ENCODE measurements at places on chromosomes 4 and X.

GRCh38 chr4:126715067-126715466, 917.7 kb upstream of the INTU start:
- DNase-seq, result no peak

DNA sequence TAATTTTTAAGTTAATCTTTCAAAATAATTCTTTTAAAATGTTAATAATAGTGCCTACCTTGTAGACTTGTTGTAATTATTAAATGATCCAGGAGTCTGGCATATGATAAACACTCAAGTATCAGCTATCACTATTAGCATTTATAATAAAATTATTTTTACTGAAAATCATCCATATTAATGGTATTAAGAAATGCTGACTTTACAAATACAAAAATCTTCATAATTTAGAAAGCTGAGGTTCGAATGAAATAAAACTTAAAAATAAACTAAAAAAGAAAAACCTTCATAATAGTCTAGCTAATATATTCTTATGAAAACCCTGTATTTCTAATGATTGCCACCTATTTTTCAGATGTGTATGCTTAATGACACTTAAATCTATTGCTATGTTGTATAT, 5.2 kb downstream of the MGARP start:
- no peak for DNase-seq

DNA sequence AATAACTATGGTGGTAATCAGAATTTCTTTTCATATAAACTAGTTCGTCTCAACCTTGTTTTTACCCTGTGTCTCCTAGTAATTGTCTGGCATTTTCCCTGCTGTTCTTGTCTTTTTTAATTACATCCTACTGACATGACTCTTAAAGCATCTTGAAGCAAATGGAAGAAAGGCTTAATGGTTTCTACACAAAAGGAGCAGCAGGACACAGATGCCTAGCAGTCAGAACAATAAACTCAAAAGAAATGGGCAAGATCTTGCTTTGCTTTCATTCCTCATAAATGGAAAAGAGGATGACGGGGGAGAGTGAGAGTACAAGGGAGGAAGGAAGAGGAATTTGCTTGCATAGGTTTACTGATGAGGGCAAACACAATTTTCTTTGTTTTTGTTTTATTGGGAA, 293.2 kb upstream of the EMCN start:
- DNase-seq, result no peak

DNA sequence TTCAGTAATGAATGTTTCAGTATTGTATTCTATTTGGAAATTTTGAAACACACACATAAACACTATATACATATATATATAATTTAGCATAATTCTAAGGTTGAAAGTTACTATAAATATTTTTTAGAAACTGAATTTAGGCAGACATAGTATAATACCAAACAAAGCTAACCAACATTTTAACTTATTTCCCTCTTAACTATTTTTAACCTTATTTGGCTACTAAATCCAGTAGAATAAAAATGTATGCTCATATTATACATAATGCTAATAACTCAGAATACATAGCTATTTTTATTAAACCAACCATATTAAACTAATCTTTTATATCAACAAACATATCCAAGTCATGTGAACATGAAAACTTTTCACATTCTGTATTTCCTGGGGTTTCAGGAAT, 563.6 kb downstream of the ADGRL3 start:
- DNase-seq, result no peak

GRCh38 chr4:58809948-58810347, 1699.8 kb upstream of the IGFBP7 start:
- DNase-seq, result no peak

DNA sequence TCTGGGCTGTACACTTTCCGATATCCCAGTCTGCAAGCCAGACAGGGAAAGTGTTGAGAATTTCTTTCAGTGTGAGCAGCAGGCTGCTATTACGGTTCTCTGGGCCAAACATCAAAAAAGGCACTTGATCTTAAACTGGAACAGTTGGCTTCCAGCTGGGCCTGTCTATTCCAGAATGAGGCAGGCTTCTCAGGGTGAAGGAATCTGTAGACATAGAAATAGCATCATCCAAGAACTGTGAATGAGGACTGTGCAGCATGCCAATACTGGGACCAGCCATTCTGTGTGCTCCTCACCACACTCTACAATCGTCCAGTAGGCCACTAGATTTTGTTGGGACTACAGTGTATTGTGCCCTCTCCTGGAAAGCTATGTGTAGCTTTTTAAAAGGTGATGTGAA, 31.1 kb downstream of the ART3 start:
- DNase-seq, result no peak

- no peak for DNase-seq
Measured at GRCh38 chr4:742096-742741, 36.6 kb downstream of the PCGF3 start.

DNA sequence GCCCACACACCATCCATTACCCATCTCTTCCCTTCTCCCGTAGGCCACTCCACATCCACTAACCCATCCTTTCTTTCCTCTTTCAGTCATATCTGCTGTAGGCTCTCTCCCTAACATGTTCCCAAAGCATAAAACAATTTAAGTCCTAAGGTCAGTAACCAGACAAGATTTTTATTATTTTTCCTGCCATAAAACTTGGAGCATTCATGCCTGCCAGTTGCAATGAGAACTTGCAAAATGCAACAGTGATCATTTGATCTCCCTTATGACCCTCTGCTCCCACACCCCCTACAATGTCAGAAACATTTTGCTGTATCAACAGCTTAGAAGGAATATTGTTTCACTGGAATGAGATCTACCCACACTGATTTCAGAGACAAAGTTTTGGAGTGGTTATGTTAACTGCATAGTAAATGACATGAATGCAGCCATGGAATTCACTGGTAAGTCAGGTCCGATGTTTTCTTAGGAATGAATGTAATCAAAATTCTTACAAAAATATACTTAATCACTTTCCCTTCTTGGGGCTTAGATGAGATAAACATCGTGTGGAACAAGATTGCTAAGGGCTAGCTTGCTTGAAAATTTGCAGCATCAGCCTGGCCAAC, 5.7 kb downstream of the NIPAL1 start:
- no peak for DNase-seq

DNA sequence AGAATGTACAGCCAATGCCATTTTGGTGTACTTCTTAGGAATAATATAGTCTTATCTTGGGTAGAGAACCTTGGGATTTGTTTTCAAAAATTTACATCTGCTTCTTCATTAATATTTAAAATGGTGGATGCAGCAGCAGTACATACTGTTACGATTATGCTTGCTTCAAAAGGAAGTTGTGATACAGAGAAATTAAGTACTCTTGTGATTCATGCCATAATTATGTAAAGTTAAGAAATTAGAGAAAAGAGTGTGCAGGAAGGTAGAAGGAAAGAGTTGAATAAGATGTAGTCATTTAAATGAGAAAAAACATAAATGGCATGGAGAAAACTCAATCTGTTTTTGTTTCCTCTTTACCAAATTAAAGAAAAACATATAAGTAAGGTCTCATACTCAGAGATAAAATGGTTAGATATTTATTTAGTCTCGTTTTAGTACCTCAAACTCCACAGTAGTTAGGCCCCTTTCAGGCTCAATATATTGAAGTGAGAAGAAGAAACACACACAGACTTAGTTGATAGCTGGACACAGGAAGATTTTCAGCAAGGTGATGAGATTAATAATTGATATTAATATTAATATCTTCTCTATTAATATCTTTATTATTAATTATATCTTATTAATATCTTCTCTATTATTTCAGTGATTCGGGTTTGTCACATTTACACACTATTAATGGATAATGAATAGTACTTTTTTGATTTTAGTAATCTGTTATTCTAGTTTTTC, 70.1 kb upstream of the HPGD start:
- DNase-seq, result no peak

DNA sequence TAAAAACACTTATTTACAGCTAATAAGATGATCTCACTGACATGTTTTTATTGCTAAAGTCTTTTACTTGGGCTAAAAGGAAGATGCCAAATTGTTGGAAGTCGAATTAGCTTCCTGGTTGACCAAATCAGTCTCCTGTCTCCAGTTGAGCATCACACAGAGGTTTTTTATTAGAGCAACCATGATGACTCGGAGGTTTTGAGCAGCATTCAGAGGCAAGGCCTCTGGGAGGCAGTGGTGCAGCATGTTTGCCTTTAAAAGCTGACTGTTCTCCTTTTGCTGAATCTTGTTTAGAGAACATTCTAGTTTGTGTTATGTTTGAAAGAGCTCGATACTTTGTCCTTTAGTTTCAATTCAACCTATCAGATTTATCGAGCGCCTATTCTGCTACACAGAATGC, 2.1 kb downstream of the UCHL1 start:
- DNase-seq, result peak; percentile 1

DNA sequence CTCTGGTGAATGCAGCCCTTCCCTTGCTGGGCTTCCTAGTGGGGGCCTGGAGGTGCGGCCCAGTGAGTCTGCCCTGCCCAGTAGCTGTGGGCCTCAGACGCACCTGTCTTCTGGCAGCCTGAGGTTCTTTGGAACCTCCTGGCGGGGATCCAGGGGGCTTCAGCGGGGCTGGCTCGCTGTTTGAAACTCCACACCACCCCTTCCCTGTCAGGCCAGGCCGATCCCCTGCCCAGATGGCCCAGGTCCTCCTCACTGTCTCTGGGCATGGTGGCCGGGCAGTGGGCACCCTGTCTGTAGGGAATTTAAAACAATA, 10.7 kb upstream of the NKX1-1 start:
- DNase-seq, result no peak

- no peak for DNase-seq
Measured at GRCh38 chr4:100108869-100109268, 81.4 kb downstream of the DDIT4L start.

GRCh38 chr4:127660284-127660885, 27.6 kb downstream of the INTU start:
- no peak for DNase-seq

DNA sequence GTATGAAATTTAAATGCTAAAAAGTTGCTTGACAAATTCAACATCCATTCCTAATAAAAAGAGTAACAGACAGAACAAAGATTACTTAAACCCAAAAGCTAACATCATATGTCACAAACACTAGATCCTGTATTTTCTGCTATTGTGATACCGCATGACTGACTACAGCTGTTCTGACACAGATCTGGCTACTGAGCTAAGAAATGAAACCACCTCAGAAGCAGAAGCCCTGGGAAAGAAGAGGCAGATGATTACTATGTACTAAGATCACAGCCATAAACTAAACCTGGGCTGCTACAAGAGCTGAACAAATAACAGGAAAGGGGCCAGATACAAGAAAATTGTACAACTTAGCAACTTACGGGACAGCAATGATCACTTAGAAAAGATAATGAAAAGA, 9.4 kb downstream of the LETM1 start:
- DNase-seq, result no peak

DNA sequence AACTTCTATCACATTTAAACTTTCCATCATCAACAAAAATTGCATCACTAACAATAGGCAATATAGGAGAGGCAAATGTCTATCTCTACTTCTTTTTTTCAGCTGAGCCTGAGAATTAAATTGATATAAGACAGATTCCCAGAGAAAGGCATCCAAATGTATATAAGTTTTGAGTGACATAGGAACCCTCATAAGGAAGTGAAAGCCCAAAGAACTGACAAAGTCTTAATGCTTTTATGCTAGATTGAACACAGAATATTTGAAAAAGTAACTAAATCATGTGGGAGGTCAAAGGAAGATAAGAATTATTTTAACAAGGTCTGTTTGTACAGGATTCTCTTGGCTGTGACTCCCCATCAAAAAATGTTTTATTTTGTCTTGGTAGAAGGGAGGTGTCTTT, 714.9 kb downstream of the GRXCR1 start:
- DNase-seq, result no peak

DNA sequence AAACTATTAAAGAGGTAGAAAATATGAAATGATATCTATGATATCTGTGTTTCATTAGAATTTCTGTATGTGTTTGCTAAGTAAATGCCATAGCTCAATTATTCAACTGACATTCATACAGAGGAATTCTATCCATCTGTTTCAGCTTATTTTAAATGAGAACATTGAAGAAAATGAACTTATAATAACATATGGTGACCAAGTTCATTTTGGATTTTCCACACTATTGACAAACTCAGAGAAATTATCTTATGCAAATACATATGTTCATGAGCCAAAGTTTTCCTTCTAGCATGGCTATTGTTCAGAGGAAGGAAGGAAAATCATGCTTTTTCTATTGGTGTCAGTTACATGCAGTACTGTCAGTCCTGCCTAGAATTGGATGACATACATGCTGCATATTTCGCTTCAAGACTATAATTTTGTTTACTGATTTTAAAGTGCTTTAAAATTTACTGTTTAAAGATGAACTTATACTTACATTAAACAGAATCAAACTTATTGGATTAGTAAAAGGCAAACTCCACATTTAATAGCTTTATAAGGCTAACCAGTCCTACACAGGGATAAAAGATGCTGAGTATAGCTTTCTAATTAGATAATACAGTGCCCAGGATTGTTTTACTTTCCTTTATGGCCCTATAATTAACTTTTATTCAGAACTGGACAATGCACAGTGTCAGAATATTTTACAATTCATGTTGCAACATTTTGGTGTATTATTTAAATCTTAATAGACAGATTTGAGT, 646.2 kb downstream of the TRAM1L1 start:
- no peak for DNase-seq

- no peak for DNase-seq
Measured at GRCh38 chr4:1374706-1375045, 27.7 kb downstream of the UVSSA start.

GRCh38 chrX:13473442-13474163, 95.8 kb upstream of the EGFL6 start:
- no peak for DNase-seq

DNA sequence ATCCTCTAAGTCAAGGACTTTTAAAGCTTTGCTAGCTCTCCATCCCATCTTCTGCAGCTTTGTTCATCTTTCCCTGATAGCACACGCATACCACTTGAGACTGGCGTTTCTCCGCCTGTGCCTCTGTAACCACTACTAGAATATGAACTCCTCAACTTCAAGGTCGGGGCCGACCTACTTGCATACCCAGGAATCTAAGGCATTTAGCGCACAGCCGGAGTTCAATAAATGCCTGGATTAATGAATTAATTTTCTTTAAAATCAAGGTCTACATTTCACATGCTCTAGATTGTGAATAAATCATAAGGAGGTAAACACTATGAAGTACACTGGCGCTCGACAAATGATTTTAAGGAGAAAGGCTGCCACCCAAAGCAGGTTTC, 89.3 kb downstream of the HNRNPD start:
- no peak for DNase-seq

DNA sequence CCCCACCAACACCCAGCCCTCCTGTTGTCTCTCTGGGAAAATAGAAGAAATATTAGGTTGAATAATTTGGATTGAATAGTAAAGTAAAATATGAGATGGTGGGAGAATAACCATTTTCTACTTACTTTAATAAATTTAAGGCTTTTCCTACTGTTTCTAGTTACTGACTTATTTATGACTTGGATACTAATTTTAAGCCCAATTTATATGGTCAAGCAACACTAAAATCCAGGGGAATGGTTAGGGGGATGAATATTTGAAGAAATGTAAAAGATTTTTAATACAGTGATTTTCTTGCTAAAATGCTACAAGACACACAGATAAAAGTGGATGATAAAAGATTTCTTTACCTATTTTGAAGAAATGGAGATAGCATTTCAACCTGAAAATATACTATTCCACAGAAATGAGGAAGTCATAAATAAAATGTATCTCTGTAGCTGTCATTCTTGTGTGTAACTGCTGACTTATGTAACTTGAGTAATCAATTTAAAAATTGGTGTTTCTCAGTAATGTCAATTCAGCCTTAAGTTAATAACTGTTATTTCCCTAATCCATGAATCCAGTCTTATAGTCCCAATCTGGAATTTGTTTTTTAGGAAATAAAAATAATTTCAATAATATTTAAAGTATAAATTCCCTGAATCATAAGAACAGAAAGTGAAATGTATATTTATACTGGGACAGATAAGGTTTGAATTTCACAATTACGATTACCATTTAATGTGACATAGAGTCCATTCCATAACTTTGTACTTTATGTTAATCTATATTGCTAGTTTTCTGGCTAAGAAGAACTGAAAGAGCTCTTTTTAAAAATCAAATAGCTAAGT, 24.3 kb upstream of the IL2 start:
- DNase-seq, result no peak
